ENCODE measurements at places on chromosomes 4 and X.

DNA sequence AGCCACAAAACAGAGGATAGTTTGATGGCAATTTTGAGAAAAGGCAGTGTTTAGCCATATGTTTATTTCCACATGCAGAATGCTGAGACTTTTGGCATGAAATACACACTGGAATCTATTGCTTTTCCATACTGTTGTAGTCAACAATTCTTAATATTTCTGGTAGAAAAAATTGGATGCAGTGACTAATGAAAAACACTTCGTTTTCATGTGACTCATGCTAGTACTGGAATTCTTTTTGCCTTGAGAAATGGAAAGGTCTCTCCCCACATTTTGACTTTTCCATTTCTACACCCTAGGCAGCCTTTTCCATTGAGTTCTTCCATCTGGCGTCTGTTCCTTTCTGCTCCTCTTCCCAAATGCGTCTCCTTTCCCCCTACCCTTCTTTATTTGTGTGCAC, 425.2 kb upstream of the FTHL17 start:
- no peak for DNase-seq

- DNase-seq = no peak
Measured at GRCh38 chr4:54879576-54879975, 221.8 kb downstream of the KIT start.

GRCh38 chr4:47647544-47647943, 162.5 kb downstream of the ATP10D start:
- DNase-seq = no peak

GRCh38 chr4:15021311-15021710, 19.0 kb downstream of the CPEB2 start:
- DNase-seq = no peak

GRCh38 chrX:71487814-71488213, 45.1 kb upstream of the OGT start:
- DNase-seq = no peak

- DNase-seq = no peak
Measured at GRCh38 chrX:44456685-44457084, 86.0 kb downstream of the FUNDC1 start.

- no peak for DNase-seq
Measured at GRCh38 chr4:84235126-84235944, 263.8 kb downstream of the NKX6-1 start.

GRCh38 chrX:31506928-31507327, 435.1 kb upstream of the FTHL17 start:
- DNase-seq = no peak

GRCh38 chr4:160175064-160175643, 1072.3 kb downstream of the RAPGEF2 start:
- no peak for DNase-seq

DNA sequence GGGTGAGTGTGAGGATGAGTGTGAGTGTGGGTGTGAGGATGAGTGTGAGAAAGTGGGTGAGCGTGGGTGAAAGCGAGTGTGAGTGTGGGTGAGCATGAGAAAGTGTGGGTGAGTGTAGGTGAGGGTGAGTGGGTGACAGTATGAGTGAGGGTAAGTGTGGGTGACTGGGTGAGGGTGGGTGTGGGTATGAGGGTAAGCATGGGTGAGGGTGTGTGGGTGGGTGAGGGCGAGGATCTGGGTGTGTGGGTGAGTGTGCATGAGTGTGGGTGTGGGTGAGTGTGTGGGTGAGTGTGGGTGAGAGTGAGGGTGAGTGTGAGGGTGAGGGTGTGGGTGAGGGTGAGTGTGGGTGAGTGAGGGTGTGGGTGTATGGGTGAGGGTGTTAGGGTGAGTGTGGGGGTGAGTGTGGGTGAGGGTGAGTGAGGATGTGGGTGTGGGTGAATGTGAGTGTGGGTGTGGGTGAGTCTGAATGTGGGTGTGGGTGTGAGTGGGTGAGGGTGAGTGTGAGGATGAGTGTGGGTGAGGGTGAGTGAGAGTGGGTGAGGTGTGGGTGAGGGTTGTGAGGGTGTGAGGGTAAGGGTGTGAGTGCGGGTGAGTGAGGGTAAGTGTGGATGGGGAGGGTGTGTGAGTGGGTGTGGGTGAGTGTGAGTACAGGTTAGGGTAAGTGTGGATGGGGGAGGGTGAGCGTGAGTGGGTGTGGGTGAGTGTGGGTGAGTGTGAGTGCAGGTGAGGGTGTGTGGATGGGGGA, 48.9 kb downstream of the ING2 start:
- no peak for DNase-seq

DNA sequence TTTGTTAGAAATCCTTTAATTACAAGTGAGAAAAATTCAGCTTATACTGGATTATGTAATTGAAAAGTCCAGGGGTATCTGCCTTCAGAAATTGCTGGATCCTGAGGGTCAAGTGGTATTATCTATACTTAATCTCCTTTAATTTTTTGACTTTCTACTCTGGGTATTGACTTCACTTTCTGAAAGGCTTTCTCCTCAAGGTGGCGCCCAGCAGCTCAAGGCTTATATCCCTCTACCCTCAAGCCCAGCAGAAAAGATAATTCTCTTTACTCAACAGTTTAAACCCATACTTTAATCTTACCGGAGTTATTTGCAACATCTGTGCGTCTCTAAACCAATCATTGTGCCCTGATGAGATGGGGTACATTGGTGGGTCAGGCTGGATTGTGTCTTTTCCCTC, 129.5 kb downstream of the LARP7 start:
- DNase-seq = peak; percentile 56

GRCh38 chr4:168879188-168879587, 130.9 kb downstream of the CBR4 start:
- DNase-seq = peak; percentile 43

All from hematopoietic multipotent progenitor cell treated with erythropoietin and hydrocortisone succinate and interleukin-3 and kit ligand, for 4 days (in vitro differentiated cells).